Activated CD8-positive, alpha-beta memory T cell treated with anti-CD3 and anti-CD28 coated beads for 1 hour (primary cell): ENCODE measurements at places on chromosomes 7 and 10.
A peak's percentile ranks its signal among the peaks of the same experiment; 100 is the strongest.

GRCh38 chr7:33654676-33655075 lies 250.7 kb upstream of the BMPER start:
- no peak for DNase-seq

DNA sequence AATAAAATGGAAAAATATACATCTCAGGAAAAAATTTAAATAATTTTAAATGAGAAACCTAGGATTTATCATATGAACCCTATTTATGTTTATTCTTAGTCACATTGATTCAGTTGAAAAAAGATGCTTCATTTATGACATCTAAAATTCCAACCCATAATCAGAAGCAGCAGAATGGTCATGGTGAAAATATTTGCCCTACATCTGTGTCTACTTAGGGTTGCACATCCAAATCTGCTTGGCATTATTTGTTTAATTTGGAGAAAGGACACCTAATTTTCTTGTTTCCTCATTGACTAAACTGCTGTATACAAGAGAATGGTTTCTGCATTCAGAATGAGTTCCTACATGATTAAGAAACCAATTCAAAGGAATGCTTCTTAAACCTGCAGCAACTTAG lies 72.9 kb upstream of the SKAP2 start:
- DNase-seq, result no peak

GRCh38 chr10:5692461-5693358 lies 8.1 kb downstream of the TASOR2 start:
- peak; percentile 21 for DNase-seq

DNA sequence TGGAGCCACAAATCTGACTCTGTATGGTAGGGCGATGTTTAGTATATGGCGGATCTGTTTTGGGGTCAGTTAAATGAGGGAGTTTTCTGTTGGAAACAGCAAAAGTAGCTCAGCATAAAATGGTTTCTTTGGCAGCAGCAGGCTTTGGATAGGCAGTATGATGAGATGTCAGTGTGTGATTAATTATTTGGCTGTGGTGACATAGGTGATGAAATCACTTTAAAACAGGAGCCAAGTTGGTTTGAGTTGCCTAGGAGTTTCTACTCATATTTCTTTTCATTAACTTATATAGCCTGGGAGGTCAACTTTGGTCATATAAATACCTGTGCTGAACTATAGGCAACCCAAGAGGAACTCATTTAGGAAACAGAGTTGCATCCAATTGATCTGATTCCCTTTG lies 291.2 kb downstream of the LRMDA start:
- no peak for DNase-seq

GRCh38 chr7:70372768-70373515 lies 759.0 kb upstream of the GALNT17 start:
- no peak for DNase-seq

- DNase-seq, result no peak
Observed at GRCh38 chr7:122618585-122619189, 80.2 kb downstream of the RNF133 start.

GRCh38 chr10:108203905-108204527 lies 1039.5 kb upstream of the SORCS1 start:
- DNase-seq, result no peak

DNA sequence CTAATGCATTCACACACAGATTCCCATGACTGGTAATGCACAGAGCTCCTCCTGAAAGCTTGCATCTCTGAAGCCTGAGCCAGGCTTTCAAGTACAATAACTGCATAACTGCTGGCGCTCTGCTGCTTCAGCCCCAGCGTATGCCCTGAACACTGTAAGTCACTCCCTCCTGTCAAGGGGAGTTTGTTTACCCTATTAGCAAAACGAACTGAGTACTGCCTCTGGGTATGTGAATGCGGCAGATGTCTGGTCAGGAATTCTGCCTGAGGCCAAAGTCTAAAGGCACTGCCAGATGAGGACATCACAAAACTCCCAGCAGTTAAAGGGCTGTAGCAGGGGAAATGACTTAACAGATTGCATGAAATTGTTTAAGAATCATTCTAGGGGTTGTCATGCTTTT lies 97.7 kb downstream of the NRCAM start:
- DNase-seq, result no peak

- DNase-seq, result no peak
Observed at GRCh38 chr10:123537188-123537961, 128.8 kb upstream of the GPR26 start.

- DNase-seq, result peak; percentile 87
Observed at GRCh38 chr7:74658178-74659004, 873 bp downstream of the GTF2I start.

DNA sequence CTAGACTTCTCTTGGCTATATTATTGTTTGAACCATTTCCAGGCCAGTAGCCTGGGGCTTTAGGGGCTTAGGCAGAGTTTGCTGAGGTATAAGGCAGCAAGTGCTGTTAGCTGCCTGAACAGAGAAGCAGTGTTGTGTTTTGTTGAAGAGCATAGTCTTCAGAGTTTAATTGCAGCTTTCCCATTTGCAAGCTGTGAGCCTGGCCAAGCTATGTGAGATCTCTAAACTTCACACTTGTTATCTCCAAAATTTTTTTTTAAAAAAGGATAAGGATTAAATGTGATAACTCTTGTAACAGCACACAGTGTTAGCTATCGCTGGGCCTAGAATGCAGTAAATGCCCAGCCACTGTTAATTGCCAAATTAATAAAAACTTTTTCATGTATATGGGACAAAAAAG lies 782.4 kb downstream of the REEP3 start:
- DNase-seq, result no peak

GRCh38 chr10:128606055-128606454 lies 479.8 kb upstream of the MKI67 start:
- DNase-seq, result no peak

GRCh38 chr7:110071192-110071591 lies 1019.7 kb upstream of the LRRN3 start:
- no peak for DNase-seq

- no peak for DNase-seq
Observed at GRCh38 chr7:79454361-79454960, 994 bp upstream of the MAGI2 start.

- DNase-seq, result no peak
Observed at GRCh38 chr7:92313055-92313454, 67.3 kb downstream of the ANKIB1 start.

DNA sequence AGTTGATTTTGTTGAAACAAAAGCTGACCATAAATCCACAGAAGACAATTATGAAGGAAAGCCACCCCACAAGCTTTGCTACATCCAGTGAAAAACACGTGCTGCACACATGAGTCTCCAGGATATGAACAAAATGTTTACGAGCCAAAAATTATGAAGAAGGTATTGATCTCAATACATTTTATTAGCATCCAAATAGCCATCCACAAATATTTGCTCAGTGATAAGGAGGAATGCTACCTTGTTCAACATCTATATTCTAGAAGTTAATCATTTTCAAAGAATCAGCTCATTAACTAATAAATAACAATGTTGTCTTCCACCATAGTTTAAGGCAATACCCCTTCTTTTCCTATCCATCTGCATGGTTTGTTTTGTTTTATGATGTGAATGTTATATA lies 42.7 kb downstream of the CALML3 start:
- no peak for DNase-seq

GRCh38 chr10:71383972-71384687 lies 12.6 kb upstream of the CDH23 start:
- peak; percentile 28 for DNase-seq

DNA sequence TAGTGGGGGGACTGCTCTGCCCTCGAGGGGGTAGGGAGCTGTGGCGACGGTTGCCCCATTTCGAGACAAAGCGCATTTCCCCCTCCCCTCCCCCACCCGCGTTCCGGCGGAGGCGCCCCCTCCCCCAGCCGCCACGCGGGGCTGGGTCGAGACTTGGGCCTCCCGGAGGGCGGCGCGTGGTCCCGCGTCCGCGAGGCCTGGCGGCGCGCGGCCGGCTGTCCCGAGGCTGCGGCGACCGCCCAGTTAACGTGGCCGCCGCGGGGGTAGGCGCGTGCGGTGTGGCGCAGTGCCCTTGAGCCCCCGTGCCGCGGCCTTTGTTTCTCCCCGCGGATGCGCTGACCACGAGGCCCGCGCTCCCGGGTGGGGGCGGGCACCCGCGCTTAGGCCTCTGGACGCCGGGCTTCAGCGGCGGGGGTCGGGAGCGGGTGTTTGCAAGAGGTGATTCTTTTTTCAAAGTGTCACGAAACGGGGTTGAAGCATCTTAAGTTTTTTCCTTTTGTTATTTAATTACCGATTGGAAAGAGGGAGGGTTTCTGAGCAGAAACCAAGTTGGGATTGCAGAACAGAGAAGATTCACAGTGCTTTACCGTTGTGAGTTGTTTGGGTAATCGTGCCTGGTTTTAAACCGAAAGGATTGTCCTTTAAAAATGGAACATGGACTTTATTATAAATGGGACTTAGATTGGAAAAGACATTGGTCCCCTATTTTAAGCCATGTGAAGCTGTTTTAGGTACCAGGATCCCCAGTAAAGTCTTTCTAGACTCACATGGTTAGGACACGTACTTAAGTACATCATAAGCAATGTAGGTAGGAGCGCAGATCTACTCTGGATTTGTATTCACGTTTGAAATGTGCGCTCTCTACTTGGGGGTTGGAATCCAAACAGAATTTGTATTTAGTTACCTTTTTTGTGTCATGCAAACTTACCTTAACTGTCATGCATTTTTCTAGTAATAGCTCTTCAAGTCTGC lies 760 bp downstream of the CBX3 start:
- DNase-seq, result no peak

DNA sequence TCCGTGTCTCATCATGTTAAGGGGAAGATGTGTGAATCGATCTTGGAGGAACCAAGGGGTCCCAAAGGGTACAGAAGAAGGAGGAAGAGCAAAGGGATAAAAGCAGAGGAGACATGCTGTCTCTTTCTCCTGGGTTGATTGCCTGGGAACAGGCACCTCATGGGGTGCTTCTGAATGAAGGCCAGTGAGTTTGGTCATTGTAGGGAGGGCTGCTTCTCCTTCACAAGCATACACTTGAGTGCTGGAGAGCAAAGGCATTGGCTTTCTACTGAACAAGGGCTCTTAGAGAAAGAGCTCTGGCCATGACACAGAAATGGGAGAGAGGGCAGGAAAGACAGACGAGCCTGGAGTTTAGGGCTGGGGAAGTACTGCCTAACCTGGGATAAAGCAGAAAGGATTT lies 146.7 kb upstream of the NPY start:
- no peak for DNase-seq
